ENCODE measurements at places on chromosomes 6 and 20.
A peak's percentile ranks its signal among the peaks of the same experiment; 100 is the strongest.

GRCh38 chr20:2080532-2081224, 20.9 kb upstream of the STK35 start:
- no peaks in the 10 kb centered on the region for H3K4me1 ChIP-seq
- H3K4me3 ChIP-seq, result no peak overlapping the region
- DNase-seq, result no peak

GRCh38 chr6:35719404-35719829, 17.4 kb upstream of the ARMC12 start:
- peaks cover 3% of the 10 kb centered on the region for H3K27me3 ChIP-seq
- no peak overlapping the region for H3K4me3 ChIP-seq
- DNase-seq, result no peak
- no peaks in the 10 kb centered on the region for H3K36me3 ChIP-seq
- H3K27ac ChIP-seq, result no peak overlapping the region

- H3K27ac ChIP-seq, result no peak overlapping the region
- no peaks in the 10 kb centered on the region for H3K4me1 ChIP-seq
- H3K4me3 ChIP-seq, result no peak overlapping the region
- no peaks in the 10 kb centered on the region for H3K27me3 ChIP-seq
- no peaks in the 10 kb centered on the region for H3K36me3 ChIP-seq
- DNase-seq, result no peak
Measured at GRCh38 chr6:19413323-19413722, 423.8 kb upstream of the ID4 start.

DNA sequence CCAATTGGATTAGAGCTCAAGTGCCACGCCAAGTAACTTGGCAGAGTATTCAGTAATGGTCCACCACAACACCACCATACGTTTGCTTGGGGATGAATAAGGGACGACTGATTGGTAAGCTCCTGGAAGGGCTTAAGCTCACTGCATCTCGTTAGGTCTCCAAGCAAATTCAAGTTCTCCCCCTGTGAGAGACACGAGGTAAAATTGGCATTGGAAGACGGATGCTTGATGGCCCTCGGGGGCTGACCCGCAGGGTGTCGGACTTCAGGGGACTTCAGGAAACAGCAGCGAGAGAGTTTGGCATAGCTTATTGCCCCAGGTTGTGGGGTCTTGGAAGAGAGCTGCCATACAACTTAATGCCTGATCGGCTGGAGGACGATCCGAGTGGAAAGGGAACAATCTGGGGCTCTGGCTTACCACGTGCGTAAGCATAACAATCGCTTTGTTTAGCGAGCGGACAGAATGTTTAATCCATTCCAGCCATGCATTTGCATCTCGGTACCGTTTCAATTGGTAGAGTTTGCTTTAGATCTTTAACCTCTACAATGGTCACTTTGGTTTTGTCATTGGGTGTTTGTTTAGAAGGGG, 4.8 kb upstream of the ZNFX1 start:
- no peak for DNase-seq

DNA sequence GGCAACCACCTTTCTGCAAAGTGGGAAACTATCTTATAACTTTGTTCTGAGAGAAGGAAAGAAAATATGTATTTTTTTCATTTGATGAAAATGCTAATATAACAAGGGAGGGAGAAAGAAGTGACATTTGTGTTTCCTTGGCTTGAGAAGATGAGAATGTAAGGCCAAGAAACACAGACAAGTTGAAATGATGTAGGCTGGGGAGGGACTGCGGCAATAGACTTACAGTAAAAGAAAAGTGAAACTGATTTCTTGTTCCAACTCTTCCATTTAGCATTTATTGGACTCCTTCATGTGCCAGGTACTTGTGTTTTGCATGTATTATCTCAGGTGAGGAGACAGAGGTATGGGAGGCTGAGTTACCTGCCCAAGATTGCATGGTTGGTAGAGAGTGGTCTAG, 130.9 kb downstream of the CARMIL1 start:
- peaks cover 55% of the 10 kb centered on the region for H3K4me1 ChIP-seq
- no peaks in the 10 kb centered on the region for H3K27me3 ChIP-seq
- no peaks in the 10 kb centered on the region for H3K36me3 ChIP-seq
- H3K27ac ChIP-seq, result peak overlapping the region; percentile 42

DNA sequence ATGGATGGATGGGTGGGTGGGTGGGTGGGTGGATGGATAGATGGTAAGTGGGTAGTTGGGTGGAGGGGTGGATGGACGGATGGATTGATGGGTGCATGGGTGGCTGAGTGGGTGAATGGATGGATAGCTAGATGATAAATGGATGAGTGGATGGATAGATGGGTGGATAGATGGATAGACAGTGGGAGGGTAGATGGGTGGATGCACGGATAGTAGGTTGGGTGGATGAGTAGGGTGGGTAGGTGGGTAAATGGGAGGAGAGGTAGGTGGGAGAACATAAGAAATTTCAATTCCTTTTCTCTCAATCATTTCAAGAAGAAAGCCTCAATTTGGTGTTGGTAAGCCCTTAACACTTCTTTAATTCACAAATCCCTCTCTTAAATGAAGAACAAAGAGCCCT, 186.9 kb downstream of the PREX1 start:
- H3K4me3 ChIP-seq, result no peak overlapping the region
- no peak for DNase-seq
- no peaks in the 10 kb centered on the region for H3K4me1 ChIP-seq
- H3K27ac ChIP-seq, result no peak overlapping the region
- no peaks in the 10 kb centered on the region for H3K27me3 ChIP-seq

- H3K4me3 ChIP-seq, result no peak overlapping the region
- H3K36me3 ChIP-seq, result peaks cover 74% of the 10 kb centered on the region
- DNase-seq, result no peak
- peak overlapping the region; percentile 5 for H3K27ac ChIP-seq
- H3K27me3 ChIP-seq, result no peaks in the 10 kb centered on the region
- H3K4me1 ChIP-seq, result peaks cover 46% of the 10 kb centered on the region
Measured at GRCh38 chr6:15496345-15497131, 166.3 kb downstream of the DTNBP1 start.
